NCI-H748 treated with DMSO at 0.1 percent for 48 hours (cell line): ENCODE measurements at places on chromosomes 7 and 10.

DNA sequence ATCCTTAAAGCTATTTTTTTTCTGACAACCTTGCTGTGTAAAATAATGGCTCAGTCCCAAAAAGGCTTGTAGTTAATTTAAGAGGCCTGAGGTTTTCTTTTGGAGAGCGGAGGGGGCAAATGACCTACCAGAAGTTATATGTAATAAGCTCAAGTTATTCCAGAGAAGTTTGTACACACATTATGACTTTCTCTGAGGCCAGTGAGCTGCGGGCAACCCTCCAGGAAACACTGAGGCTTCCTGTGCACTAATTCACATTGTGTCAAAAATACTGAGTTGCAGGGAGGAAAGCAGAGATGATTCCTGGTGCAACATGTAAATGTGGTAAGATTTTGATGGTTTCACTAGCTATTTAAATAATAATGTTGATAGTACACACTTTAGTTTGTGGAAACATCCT is 188.6 kb downstream of the DIP2C start:
- DNase-seq: no peak

DNA sequence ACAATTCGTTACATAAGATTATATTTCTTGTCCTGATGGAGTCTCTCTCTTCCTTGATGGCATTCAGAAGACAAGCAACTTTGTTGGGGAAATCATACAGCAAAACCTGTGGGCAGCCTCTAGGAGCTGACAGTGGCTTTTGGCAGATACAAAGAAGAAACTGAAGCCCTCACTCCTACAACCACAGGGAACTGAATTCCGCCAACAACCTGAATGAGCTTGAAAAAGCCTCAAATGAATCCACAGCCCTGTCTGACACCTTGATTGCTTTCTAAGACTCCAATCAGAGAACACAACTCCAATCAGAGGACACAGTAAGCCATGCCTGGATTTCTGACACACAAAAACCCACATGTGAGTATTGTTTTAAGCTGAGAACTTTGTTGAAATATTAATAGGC is 576.8 kb upstream of the LRRTM3 start:
- DNase-seq: no peak

DNA sequence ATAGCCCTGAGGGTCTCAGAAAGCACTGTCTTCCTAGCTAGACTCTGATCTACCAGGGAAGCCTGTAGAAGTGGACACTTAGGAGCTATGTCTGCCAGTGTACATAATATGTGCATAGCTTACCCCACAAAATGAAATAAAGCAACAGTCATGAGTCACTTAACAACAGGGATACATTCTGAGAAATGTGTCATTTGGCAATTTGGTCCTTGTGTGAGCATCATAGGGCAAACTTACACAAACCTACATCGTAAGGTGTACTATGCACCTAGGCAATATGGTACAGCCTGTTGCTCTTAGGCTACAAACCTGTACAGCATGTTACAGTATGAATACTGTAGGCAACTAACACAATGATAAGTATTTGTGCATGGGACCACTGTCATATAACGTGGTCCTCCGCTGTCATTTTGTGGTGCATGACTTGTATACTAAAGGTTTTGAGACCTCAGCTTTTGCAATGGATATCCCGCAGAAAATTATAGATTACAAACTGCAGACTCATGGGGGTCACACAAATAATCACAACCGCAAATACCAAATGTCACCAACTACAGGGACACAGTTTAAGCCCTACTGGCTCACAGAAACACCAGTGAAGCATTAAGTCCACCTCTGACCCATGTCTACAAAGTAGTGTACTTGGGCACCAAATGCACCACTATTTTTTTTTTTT is 1.7 kb downstream of the URGCP start:
- no peak for DNase-seq

DNA sequence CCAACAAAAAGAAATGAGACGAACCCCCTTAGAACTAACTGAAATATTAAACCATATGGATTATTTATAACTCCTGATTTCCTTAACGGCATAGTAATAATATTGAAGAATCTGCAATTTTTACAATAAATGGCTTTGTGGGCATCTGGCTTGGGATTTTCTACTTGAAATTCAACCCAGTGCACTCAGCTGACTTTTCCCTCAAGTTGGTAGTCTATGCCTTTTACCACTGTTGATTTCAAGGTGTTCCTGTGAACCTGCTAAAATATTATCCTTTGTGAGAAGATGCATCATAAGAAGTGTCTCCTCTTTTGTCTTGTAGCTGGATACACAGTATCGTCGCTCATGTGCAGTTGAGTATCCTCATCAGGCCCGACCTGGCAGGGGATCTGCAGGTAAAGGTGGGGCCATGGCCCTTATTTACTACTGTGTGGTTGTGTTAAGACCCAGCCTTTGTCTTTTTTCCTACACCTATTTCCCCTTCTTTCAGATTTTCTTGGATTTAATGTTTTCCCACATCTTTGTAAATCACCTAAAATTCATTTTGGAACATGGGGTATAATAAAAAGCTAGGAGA is 8.0 kb downstream of the DNAJC9 start:
- no peak for DNase-seq

DNA sequence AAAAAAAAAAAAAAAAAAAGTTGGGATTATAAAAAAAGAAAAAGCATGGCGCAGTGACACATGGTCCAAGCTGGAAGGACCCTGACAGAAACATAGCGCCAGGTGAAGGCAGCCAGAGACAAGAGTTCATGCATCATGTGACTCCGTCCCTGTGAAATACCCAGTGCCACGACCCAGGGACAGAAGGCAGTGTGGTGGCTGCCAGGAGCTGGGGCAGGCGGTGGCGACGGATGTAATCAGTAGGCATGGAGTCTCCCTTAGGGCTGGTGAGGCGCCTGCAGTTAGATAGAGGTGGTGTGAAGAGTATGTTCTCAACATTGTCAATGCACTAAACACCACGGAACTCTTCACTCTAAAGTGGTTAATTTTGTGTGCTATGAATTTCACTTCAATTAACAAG is 43.9 kb downstream of the STK32C start:
- peak; percentile 22 for DNase-seq

GRCh38 chr10:62433181-62433692 is 59.1 kb downstream of the ZNF365 start:
- DNase-seq: no peak

GRCh38 chr10:12782537-12782936 is 219.0 kb downstream of the CCDC3 start:
- no peak for DNase-seq

DNA sequence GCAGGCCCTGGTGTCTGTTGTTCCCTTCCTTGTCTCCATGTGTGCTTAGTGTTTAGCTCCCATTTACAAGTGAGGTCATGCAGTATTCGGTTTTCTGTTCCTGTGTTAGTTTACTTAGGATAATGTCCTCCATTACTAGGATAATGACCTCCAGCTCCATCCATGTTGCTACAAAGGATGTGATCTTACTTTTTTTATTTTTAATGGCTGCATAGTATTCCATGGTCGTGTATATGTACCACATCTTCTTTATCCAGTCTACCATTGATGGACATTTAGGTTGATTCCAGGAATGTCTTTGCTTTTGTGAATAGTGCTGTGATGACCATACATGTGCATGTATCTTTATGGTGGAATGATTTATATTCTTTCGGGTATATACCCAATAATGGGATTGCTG is 333.4 kb downstream of the EXOC4 start:
- DNase-seq: no peak

- no peak for DNase-seq
Measured at GRCh38 chr10:69825604-69826003, 23.9 kb downstream of the COL13A1 start.

DNA sequence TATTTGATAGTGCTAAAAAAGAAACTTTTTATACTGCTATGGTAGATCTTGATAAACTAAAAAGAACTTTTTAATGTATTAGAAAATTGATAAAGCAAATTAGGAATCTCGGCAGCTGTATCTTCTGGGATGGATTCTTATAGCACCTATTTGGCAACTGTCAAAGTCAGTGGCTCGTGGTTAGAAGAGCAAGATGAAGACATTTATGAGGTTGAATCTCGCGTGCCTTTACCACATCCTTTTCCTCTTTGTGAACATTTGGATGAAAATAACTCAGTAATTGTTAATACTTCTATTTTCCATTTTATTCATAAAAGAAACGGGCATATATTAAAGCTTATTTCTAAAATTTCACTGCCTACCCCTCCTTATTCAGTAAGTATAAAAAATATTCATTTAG is 76.2 kb downstream of the CYP51A1 start:
- DNase-seq: no peak

DNA sequence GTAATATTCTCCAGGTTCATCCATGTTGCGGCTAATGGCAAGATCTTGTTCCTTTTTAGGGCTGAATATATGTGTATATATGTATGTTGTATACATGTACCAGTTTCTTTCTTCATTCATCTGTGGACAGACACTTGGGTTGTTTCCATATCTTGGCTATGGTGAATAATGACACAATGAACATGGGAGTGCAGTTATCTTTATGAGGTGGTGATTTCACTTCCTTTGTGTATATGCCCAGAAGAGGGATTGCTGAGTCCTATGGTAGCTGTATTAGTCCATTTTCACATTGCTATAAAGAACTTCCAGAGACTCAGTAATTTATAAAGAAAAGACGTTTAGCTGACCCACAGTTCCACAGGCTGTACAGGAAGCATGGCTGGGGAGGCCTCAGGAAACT is 17.1 kb upstream of the TSPAN15 start:
- DNase-seq: no peak

DNA sequence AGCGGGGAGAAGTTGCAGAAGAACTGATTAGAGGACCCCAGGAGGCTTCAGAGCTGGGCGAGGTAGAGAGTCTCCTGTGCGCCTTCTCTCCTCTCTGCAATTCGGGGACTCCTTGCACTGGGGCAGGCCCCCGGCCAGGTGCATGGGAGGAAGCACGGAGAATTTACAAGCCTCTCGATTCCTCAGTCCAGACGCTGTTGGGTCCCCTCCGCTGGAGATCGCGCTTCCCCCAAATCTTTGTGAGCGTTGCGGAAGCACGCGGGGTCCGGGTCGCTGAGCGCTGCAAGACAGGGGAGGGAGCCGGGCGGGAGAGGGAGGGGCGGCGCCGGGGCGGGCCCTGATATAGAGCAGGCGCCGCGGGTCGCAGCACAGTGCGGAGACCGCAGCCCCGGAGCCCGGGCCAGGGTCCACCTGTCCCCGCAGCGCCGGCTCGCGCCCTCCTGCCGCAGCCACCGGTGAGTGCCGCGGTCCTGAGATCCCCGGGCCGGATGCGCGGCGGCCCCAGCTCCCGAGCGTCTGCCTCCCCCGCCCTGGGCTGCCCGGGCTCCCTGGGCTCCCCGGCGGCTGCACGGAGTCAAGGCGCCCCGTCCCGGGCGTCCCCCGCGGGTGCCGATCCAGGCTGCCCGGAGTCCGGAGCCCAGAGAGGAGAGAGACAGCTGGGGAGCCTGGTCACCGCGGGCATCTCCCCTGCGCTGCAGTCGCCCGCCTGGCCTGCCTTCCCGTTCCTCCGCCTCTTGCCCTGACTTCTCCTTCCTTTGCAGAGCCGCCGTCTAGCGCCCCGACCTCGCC is at the start of gene PLAU:
Gene PLAU (plus strand): TSS at position 369 of the 789 bp plus-strand sequence. CDS start 424 bp downstream, outside the sequence.
- no peak for DNase-seq

GRCh38 chr10:62127975-62128374 is 140.7 kb downstream of the RTKN2 start:
- no peak for DNase-seq

DNA sequence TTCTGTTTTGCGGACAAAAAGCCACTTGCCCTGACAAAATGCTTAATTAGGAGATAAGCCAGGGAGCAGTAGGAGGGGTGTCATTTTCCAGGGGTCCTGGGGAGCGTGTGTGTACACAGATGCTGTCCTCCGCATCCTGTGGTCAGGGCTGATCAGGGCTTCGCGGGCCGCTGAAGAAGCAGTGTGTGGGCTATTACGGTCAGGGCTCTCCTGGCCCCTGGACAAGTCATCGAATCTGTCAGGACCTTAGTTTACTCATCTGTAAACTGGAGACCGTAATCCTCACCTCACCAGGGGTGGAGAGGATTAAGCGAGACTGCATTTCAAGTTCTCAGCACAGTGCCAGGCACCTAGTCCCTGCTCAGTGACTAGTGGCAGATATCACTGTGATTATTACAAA is 26.0 kb upstream of the MXI1 start:
- no peak for DNase-seq

DNA sequence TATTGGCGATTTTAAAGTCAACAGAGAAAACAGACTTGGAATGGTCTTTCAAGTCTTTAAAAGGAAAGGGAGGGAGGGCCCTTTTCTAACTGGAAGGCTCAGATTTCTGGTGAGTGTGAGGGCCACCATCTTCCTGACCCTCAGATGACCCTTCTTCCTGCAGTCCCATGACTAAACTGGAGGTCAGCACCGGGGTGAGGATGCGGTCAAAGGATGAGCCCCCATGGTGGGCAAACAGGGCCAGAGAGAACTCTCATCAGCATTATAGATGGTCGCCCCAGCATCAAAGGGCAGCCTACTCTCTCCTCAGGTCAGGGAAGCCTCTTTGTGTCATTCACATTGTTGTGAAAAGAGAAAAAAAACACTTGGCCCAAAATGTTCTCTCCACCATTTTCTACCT is 219.2 kb downstream of the LRMDA start:
- no peak for DNase-seq

DNA sequence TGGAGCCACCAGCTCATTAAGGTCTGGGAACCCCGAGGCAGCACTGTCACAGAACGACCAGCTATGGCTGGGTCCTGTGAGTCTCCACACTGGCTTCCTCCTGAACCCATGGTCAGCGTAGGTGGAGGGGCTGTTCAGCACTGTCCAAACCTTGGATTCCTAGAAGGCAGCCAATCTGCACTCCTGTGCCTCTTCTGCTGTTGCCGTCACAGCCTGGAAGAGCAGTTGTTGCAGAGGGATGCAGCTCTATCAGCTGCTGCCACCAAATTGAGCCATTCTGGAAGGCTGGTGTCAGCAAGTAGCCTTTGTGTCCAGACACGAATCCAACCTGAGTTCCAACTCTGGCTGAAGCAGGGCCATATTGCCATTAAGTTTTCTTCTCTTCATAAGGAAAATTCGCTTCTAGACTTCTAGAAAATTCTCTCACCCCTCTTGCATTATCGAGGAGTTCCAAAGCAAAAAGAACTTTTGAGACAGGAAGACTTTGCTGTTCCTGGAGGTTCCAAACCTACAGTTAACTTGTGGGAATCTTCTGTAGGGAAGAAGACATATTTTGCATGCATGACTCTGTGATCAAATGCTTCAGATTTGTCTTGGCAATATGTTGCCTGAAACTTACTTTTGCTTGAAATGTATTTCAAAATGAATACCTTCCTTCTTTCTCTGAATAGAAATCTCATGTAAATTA is 84.0 kb downstream of the LRGUK start:
- no peak for DNase-seq

GRCh38 chr7:28346676-28347363 is 65.5 kb upstream of the CREB5 start:
- DNase-seq: no peak

GRCh38 chr10:89611282-89611681 is 33.8 kb downstream of the PANK1 start:
- no peak for DNase-seq

- DNase-seq: no peak
Measured at GRCh38 chr10:31921031-31921430, 7.6 kb downstream of the ARHGAP12 start.

GRCh38 chr7:127760436-127761031 is 108.5 kb downstream of the SND1 start:
- no peak for DNase-seq

- DNase-seq: no peak
Measured at GRCh38 chr10:62760401-62760800, 44.1 kb upstream of the ADO start.
